ENCODE measurements at places on chromosomes 12 and 14.

DNA sequence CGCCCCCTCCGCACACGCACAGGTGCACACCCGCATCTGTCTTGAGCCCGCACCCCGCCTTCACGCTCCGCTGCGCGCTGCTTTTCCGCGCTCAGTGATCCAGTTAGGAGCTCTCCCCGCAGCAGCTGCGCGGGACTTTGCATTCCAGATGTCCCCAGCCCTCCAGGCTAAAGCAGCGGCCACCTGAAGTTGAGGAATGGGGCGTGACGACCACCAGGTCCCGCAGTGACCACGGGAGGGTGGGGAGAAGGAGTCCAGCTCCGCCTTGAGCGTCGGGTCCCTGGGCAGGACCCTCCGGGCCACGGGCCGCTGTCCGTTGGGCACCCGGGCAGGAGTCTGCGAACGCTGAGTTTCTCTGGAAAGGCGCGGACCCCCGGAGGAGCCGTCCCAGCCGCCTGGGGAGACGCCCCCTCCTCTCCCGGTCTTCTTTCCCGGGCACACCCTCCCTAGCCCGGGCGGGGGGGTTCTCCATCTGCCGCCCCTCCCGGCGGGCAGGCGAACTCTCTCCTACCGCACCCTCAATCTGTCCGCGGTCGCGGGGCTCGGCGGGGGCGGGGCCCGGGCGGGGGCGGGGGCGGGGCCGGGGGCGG, 334 bp upstream of the TMEM132C start:
- no peak for DNase-seq

DNA sequence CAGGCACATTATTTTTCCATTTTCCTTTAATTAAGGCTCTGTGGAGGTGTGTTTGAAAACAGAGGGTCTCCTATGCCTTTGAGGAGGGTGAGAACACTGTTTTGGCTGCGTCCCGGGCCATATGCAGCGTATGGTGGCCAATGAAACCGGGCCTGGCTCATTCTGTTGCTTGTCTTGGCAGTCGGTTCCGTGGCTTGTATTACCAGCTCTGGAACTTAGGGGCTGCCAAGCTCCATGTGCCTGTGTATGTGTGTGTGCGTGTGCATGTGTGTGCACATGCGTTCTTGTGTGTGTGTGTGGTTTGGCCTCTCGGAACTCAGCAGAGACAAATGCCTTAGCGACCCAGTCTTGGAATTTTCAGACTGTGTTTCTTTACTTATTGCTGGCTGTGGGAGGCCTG, 2.7 kb downstream of the JDP2 start:
- no peak for DNase-seq

- no peak for DNase-seq
These were observed 10.1 kb upstream of the ARID4A start for GRCh38 chr14:58288106-58288792.

GRCh38 chr12:96327346-96327745, 72.9 kb downstream of the CDK17 start:
- no peak for DNase-seq

GRCh38 chr12:67633708-67634107, 14.8 kb upstream of the DYRK2 start:
- DNase-seq: no peak

DNA sequence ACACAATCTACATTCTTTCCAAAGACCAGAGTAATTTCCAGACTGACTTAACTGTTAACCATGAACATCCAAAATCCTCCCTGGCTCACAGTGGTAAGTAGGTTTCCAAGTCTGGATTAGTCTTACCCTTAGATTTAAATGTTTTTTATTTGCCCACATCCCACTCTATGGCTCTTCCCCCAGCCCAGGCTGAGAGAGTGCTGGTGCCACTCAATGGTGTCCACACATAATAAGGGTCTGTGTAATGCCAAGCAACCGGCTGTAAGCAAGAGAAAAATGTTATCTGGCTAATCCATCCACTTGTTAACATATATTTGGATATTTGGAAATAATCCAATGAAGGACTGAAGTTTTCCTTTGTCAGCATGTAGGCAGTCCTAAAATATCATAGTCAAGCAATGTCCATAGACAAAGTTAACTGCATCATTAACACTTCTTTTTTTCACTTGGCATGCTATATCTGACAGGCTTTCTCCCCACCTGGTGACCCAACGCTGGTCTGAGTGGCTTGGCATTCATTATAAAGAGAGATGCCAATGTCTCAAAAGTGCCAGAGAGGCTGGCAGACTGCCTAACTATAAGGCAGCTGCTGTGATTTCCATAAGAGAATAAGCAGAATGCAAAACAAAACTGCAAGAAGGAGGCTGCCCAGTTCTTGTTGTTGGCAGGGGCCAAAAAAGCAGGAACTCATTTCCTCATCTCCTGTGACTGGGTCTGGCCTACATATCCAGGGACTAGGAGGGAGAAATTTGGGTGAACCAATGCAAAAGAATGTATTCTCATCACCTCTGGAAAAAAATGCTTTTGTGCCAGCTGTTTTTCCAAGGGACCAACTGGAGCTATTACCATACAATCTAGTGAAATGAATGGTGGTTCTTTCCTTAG, 13.9 kb upstream of the HOXC13 start:
- DNase-seq: no peak

- no peak for DNase-seq
These were observed 895 bp upstream of the ANKS1B start for GRCh38 chr12:99985631-99986030.

DNA sequence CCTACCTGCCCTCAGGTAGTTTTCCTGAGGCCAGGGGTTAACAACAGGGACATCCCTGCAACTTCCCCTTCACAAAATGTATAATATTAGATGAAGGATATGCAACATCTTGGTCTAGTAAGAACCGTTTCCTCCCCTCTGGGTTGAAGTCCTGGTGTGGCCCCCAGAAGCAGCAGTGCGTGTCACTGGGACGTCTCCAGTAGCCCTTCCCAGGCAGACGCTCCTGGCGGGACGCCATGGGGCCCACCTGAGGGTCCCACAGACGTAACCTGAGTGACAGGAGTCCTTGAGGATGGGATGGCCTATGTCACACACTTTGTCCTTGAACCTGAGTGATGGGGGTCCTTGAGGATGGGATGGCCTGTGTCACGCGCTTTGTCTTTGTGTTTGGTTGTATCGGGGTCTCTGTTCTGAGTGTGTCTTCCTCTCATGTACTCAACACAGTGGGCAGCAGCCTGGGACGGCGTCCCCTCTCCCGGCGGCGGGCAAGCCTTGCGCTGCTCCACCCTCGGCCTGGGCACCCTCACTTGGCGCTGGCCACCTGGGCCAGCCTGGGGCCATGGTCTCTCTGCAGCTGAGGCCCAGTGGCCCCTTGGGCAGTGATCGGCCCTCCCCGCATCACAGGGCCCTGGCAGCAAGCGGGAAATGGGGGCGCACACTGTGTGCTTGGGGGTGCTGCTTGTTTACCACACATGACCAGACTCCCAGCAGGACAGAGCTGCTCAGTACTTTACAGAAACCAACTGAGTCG, 14.3 kb upstream of the AMN start:
- DNase-seq: no peak

- no peak for DNase-seq
These were observed 18.1 kb downstream of the ZBTB39 start for GRCh38 chr12:56988207-56988739.

All from activated T-helper 1 cell treated with Interleukin-2 at 50 U/mL for 16 hours (primary cell).